ENCODE measurements at places on chromosomes 1 and 21.

DNA sequence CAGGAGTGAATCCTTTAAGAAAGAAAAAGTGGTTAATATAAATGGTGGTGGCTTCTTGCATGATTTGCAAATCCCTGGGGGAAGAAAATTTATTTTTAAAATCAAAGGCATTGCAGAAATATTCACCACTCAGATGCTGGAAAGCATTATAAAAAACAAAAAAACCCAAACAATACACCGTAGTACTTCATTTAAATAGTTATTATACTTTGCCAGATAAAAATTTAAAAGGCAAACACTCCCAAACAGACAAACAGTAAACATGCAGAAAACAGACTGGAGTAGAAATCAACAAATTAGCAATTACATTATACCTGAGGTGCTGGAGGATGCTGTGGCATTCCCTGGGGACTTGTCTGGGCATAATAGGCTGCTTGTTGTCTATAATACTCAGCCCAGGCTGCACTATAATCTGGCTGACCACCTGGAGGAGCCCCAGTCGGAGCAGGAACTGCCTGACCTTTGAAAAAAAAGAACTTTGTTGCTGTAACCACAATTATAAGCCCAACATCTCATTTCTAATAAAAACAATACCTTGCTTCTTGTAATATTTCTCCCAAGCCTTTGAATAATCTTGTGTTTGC lies 29.9 kb downstream of the FUBP1 start:
- H3K4me1 ChIP-seq = peaks cover 5% of the 10 kb centered on the region
- H3K4me3 ChIP-seq = no peak overlapping the region
- no peak overlapping the region for H3K27ac ChIP-seq
- H3K27me3 ChIP-seq = no peaks in the 10 kb centered on the region
- H3K36me3 ChIP-seq = peaks cover 8% of the 10 kb centered on the region
- no peak for DNase-seq

DNA sequence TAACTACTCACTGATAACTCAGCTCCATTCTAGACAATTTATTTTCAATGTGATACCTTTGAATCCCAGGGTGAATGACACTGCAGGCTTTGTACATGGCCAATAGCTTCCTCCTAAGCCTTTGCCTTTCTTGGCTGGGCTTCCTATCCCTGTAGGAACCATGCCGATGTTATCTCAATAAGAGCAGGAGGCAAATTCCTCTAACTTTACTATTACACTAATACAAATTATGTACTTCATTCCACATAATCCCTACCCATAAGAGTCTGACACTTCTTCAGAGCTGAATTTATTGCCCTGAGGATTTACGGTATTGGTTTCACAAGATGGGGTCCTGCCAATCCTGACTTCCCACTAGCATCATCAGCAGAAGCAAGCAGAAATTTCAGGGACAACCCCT lies 14.0 kb downstream of the TGFBR3 start:
- H3K36me3 ChIP-seq = no peaks in the 10 kb centered on the region
- H3K4me1 ChIP-seq = peaks cover 95% of the 10 kb centered on the region
- no peak for DNase-seq
- no peaks in the 10 kb centered on the region for H3K27me3 ChIP-seq

DNA sequence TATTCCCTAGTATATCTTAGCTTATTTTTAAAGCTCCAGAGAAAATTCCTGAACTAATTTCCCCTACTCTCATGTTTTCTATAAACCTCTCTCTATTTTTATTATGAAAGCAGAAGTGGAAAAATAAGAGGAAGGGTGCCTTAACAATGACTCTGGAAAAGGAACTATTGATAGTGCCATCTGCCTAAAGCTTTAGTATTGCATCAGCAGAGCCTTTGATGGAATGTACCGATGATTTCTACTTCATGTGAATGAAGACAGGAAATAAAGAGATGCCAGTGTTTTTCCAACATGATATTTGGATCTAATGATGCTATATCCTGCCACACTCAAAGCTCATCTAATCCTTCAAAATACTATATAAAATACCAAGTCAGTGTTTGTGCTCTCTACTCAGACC lies 35.1 kb downstream of the TNFSF18 start:
- no peaks in the 10 kb centered on the region for H3K27me3 ChIP-seq
- no peaks in the 10 kb centered on the region for H3K4me1 ChIP-seq
- H3K27ac ChIP-seq = no peak overlapping the region
- no peak for DNase-seq
- no peak overlapping the region for H3K4me3 ChIP-seq
- H3K36me3 ChIP-seq = no peaks in the 10 kb centered on the region

DNA sequence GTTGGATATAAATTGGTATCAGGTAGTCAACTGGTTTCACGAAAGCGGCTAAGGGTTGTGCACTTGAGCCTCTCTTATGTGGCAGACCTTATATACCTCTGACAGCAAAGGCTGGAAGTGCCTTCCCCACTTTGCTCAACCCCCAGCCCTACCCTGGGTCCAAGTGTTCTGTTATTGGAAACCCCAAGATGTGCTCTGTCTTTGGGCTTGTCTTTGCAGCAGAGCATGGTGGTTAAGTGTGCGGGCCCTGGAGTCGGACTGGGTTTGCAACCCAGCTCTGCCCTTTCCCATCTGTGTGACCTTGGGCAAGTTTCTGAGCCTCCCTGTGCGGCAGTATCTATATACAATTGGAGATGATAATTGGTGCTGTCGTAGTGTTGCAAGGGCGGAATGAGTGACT lies 11.2 kb upstream of the IL10 start:
- H3K4me1 ChIP-seq = no peaks in the 10 kb centered on the region
- H3K4me3 ChIP-seq = no peak overlapping the region
- no peak for DNase-seq
- no peaks in the 10 kb centered on the region for H3K36me3 ChIP-seq

GRCh38 chr1:207831517-207832327 lies 79.2 kb downstream of the CD34 start:
- H3K27me3 ChIP-seq = no peaks in the 10 kb centered on the region
- peaks cover 95% of the 10 kb centered on the region for H3K4me1 ChIP-seq
- no peaks in the 10 kb centered on the region for H3K36me3 ChIP-seq
- H3K4me3 ChIP-seq = no peak overlapping the region
- peak overlapping the region; percentile 86 for H3K27ac ChIP-seq
- DNase-seq = no peak

- no peaks in the 10 kb centered on the region for H3K4me1 ChIP-seq
- no peaks in the 10 kb centered on the region for H3K36me3 ChIP-seq
- DNase-seq = no peak
Observed at GRCh38 chr1:227869279-227869842, 53.9 kb downstream of the PRSS38 start.

- H3K36me3 ChIP-seq = peaks cover 90% of the 10 kb centered on the region
- H3K4me3 ChIP-seq = no peak overlapping the region
- no peaks in the 10 kb centered on the region for H3K27me3 ChIP-seq
- H3K27ac ChIP-seq = no peak overlapping the region
- no peaks in the 10 kb centered on the region for H3K4me1 ChIP-seq
- DNase-seq = no peak
Observed at GRCh38 chr1:180982422-180982821, 40.2 kb downstream of the STX6 start.

DNA sequence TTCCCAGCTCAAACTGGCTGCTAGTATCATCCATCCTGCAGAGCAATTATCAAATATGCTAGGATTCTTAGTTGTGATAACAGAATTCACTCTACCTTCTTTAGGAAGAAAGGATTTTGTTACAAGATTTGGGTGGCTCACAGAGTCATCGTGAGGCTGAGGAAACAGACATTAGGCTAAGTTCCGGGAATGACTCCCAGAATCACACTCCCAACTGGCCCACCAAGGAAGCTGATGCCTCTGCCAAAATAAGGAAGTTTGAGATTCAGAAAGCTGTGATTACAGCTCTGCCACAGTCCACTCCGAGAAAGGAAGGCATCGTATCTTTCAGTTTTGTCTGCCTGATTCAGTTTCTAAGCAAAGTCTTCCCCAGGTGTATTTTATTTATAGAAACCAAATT lies 50.6 kb upstream of the LYPLAL1 start:
- no peak for DNase-seq
- H3K27me3 ChIP-seq = no peaks in the 10 kb centered on the region

DNA sequence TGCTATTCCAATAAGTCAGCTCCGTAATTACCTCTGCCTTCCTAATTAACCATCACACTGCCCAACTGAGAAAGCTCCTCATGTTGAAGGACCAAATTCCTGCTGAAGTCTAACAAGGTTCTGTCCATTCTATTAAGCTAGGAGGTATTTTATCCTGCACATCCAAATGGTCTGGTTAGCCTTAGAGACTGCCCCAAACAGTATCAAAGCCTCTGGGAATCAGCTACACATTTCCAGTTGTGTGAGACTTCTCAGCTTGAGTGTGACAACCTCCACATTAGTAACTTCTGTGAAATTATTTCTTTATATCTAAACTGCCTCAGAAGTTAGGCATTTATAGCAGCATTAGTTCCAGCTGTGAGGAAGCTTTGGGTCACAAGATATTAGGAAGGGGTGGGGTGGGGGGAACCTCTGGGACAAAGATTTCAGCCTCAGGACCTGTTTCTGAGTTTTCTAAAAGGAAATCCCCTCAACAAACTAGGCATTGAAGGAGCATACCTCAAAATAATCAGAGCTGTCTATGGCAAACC lies 150.5 kb upstream of the DUSP10 start:
- H3K27me3 ChIP-seq = no peaks in the 10 kb centered on the region
- H3K36me3 ChIP-seq = no peaks in the 10 kb centered on the region
- H3K4me1 ChIP-seq = no peaks in the 10 kb centered on the region
- DNase-seq = no peak
- peak overlapping the region; percentile 34 for H3K27ac ChIP-seq

GRCh38 chr1:114715952-114716303 lies 643 bp downstream of the NRAS start:
- peaks cover 12% of the 10 kb centered on the region for H3K4me1 ChIP-seq
- peaks cover 7% of the 10 kb centered on the region for H3K36me3 ChIP-seq
- H3K4me3 ChIP-seq = peak overlapping the region; percentile 89
- H3K27me3 ChIP-seq = no peaks in the 10 kb centered on the region

DNA sequence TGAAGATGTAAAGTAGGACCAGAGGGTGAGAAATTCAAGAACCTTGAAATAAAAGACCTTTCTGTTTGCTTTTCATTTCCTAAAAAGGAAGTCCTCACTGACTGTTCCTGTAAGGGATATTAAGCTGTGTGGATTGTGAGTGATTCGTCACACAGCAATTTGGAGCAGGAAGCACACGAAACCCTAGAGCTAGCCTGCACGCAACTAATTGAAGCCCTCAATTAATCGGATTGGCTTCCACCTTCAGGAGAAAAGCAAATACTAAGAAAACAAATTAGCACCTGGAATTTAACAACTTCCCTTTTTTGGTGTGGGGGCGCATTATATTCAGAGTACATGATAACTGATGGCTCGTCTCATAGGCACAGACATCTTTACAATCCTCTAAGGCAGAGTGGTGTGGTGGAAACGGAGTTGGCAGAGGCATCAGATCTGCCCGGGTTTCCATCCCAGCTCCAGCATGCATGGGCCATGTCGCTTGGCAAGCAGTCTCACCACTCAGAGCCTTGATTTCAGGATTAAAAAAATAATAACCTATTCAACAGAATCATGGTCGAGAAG lies 95.2 kb downstream of the KCNJ15 start:
- peaks cover 31% of the 10 kb centered on the region for H3K4me1 ChIP-seq
- H3K36me3 ChIP-seq = no peaks in the 10 kb centered on the region
- no peak for DNase-seq
- H3K27me3 ChIP-seq = no peaks in the 10 kb centered on the region
- H3K27ac ChIP-seq = peak overlapping the region; percentile 40

GRCh38 chr1:42267904-42268303 lies 67.1 kb downstream of the FOXJ3 start:
- H3K27ac ChIP-seq = no peak overlapping the region
- no peaks in the 10 kb centered on the region for H3K4me1 ChIP-seq
- no peak for DNase-seq
- H3K36me3 ChIP-seq = no peaks in the 10 kb centered on the region
- no peaks in the 10 kb centered on the region for H3K27me3 ChIP-seq
- no peak overlapping the region for H3K4me3 ChIP-seq

- H3K4me3 ChIP-seq = no peak overlapping the region
- no peaks in the 10 kb centered on the region for H3K36me3 ChIP-seq
- no peak for DNase-seq
- no peaks in the 10 kb centered on the region for H3K4me1 ChIP-seq
- no peaks in the 10 kb centered on the region for H3K27me3 ChIP-seq
- no peak overlapping the region for H3K27ac ChIP-seq
Observed at GRCh38 chr1:31327381-31327780, 30.5 kb downstream of the ZCCHC17 start.

Measured in esophagus squamous epithelium (tissue), 5 donors.